Suprapubic skin (tissue), 4 donors: ENCODE measurements at places on chromosomes 5 and 9. TPM values are rescaled to one million over a fixed set of nuclear protein-coding genes. Genes with fewer than 3 reads are reported as not detected.

DNA sequence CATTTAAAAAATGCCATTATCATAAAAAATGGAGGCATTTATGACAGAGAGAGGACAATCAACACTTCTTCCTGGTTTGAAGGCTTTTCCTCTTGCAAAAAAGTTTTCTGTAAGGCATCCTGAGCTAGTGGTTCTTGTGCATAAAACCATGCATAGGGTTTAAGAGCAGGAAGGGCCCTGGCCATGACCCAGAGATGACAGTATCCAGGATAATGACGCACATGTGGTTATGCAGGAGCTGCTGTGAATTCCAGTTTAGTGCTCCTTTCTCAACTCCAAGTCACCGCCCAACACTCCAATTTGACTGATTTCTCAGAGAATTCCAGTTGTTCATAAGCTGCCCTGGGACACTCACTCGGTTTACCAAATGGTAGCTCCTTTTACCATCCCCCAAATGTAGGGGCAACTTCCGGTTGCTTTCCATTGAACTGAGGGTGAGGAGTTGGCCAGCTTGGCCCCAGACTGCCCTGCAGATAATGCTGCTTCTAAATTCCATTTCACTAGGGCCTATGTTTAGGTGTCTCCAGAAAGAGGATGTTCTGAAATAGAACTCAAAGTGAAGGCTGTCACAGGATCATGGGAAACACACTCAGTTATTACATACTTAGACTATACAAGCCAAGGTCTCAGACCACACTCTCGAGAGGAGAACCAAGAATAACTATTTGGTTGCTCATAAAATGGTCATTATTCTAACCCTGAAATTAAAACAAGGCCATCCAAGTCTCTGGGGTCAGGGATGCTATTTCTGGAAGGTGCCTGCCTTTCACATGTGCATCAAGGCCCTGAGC is 179.1 kb downstream of the SLIT3 start:
- DNase-seq, result no peak

Gene CRB2
- total RNA-seq, result not detected

DNA sequence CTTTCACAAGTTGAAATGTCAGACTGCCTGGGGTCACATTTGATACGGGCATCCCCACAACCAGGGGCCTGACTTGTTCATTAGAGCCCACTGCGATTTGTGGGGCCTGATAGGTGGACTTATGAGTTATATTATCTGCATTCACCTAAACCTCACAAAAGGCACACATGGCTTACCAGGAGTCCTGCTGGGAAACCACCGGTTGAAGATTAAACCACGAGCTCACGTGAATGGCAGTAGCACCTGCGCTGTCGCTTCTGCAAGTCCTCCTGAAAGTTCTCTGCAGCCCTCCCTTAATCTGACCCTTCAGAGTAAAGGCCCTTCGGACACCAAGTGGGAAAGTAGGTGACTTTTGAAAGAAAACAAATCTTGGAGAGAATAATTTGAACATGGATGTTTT is 68.9 kb downstream of the PPIC start:
- no peak for DNase-seq

Gene PCDHB8
- 0.62 TPM for total RNA-seq
